ENCODE measurements at places on chromosomes 1 and 21. TPM values are rescaled to one million over a fixed set of nuclear protein-coding genes. Genes with fewer than 3 reads are reported as not detected.

DNA sequence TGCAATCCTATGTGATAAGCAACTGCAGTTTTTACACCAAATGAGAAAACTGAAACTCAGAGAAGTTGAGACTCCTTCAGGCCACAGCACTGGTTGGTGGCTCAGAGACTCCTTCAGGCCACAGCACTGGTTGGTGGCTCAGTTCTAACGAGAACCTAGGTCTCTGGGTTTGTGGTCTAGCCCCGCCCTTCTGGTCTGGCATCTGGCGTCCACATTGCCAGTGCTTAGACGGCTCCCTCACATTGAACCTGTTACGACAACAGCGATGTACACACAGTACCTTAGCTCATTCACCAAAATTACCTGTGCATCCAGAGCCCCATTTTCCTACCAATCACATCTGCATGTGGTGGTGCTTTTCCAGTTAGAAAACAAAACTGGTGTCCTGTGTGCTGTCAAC, 66.1 kb downstream of the NID1 start:
- H3K36me3 ChIP-seq: no peaks in the 10 kb centered on the region
- no peak overlapping the region for H3K4me3 ChIP-seq
- no peaks in the 10 kb centered on the region for H3K27me3 ChIP-seq
- H3K4me1 ChIP-seq: no peaks in the 10 kb centered on the region
- DNase-seq: no peak
- no peak overlapping the region for H3K27ac ChIP-seq

- no peaks in the 10 kb centered on the region for H3K36me3 ChIP-seq
- H3K4me1 ChIP-seq: no peaks in the 10 kb centered on the region
- H3K4me3 ChIP-seq: no peak overlapping the region
- H3K27me3 ChIP-seq: no peaks in the 10 kb centered on the region
These were observed 95.7 kb downstream of the RHOU start for GRCh38 chr1:228830954-228831481.

DNA sequence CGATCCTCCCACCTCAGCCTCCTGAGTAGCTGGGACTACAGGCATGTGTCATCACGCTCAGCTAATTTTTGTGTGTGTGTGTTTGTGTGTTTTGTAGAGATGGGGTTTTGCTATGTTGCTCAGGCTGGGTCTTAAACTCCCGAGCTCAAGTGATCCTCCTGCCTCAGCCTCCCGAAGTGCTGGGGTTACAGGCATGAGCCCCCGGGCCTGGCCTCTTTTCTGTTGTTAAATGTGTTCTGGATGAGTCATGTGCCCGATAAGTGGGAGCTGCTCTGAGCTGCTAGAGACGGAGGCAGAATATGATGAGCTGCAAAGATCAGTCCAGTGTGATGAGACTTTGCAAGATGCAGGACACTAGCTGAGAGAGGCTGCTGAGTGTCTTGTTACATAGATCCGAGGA, 75.5 kb downstream of the VPS13D start:
- H3K27ac ChIP-seq: no peak overlapping the region
- H3K36me3 ChIP-seq: peaks cover 2% of the 10 kb centered on the region
- no peaks in the 10 kb centered on the region for H3K27me3 ChIP-seq
- peaks cover 3% of the 10 kb centered on the region for H3K4me1 ChIP-seq
- no peak overlapping the region for H3K4me3 ChIP-seq

The PLEKHN1 gene
- 1.2 TPM for total RNA-seq

The HFM1 gene
- 3.0 TPM for total RNA-seq

The FASLG gene
- total RNA-seq: 0.33 TPM

The DCDC2B gene
- total RNA-seq: not detected

The A3GALT2 gene
- 0.81 TPM for total RNA-seq

The BACE2 gene
- 80.4 TPM for total RNA-seq

The UBE4B gene
- total RNA-seq: 46.9 TPM

Measured in aorta (tissue), 5 donors.